ENCODE measurements at places on chromosomes 13 and 19.

DNA sequence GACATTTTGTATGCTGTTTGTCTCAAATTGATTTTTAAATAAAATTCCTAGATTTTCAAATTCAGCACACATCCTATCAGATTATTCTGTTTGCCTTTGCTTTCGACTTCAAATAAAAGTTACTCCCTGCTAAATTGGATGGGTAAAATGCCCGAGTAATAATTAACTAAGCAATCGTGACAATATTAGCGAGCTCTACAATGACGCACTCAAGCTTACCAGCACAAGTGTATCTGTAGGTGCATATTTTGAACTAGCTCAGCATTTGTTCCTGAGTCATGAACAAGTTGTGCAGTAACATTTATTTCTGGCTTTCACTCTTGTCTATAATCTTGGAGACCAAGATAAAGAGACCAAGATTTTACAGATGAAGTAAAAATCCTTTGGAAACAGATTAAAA is 113.4 kb downstream of the UBL3 start:
- no peak for DNase-seq

DNA sequence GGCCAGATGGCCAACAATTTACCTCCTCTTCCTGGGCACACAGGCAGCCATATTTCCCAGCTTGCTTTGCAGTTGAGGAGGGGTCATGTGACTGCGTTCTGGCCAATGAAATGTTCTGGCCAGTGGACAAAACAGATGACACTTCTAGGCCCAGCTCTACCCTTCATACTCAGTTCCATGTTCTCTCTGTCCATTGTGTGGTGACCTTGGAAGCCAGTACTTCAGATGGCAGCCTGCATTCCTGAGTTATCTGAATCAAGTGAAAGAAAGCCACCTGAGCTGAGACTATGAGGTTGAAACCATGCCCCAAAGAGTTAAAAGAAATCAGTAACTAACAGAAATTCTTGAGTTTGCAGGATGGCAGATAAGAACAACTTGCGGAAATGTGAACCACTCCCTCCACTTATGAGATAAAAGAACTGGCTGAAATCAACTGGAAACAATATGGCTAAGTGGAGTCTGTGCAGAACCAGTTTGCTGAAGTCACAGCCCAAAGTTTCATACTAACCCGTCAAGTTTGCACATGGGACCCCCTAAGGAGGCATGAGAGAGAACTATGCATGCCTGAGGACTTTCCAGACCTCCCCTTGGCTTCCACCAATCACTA is 8.1 kb downstream of the FAM187B start:
- no peak for DNase-seq

GRCh38 chr13:90787007-90787406 is 560.5 kb upstream of the MIR17HG start:
- DNase-seq, result no peak

GRCh38 chr19:8580710-8581281 is 3.6 kb upstream of the MYO1F start:
- DNase-seq, result peak; percentile 71

DNA sequence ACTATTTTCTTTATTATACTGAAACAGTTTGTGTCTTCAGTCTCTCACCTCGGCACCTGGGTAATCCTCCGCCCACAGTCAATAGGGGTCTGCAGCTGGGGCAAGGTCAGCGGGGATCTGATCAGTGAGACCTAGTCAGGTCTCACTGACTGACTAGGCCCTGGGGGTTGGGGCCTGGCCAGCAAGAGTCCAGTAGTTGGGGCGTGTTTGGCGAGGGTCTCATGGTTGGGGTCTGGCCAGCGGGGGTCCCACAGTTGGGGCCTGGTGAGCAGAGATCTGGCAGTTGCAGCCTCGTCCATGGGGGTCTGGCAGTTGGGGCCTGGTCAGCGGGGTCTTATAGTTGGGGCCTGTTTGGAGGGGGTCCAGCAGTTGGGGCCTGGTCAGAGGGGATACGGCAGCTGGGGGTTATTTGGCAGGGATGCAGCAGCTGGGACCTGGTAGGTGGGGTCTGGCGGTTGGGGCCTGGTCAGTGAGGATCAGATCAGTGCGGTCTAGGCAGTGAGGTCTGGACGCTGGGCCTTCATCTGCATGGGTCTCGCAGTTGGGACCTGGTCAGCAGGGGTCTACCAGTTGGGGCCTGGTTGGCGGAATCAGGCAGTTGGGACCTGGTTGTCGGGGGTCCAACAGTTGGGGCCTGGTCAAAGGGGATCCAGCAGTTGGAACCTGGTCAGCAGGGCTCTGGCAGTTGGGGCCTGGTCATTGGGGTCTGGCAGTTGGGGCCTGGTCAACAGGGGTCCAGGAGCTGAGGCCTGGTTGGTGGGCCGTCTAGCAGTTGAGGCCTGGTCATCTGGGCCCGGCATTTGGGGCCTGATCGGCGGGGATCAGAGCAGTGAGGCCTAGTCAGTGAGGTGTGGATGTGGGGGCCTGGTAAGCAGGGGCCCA is 61.1 kb upstream of the TPM4 start:
- DNase-seq, result no peak

- peak; percentile 47 for DNase-seq
Observed at GRCh38 chr19:41351339-41352245, 2.1 kb downstream of the TGFB1 start.

DNA sequence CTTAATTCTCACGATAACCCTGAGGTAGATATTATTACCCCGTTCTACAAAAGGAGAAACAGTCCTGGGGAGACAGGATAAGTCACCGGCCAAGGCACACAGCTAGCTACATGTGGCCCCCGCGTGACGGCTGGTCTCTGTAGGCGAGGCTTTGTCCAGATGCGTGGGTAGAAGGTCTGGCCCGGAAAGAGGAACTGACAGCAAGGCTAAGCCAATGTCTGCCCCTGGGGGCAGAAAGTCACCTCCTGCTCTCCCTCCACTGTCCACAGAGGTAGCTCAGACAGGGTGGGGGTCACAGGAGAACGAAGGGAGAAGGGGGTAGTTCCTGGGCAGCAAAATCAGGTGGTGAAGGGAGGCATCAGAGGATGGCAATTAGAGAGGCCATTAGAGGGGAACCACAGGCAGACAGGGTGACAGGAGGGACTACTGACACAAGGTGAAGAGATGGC is 1.8 kb downstream of the APOC4 start:
- no peak for DNase-seq

DNA sequence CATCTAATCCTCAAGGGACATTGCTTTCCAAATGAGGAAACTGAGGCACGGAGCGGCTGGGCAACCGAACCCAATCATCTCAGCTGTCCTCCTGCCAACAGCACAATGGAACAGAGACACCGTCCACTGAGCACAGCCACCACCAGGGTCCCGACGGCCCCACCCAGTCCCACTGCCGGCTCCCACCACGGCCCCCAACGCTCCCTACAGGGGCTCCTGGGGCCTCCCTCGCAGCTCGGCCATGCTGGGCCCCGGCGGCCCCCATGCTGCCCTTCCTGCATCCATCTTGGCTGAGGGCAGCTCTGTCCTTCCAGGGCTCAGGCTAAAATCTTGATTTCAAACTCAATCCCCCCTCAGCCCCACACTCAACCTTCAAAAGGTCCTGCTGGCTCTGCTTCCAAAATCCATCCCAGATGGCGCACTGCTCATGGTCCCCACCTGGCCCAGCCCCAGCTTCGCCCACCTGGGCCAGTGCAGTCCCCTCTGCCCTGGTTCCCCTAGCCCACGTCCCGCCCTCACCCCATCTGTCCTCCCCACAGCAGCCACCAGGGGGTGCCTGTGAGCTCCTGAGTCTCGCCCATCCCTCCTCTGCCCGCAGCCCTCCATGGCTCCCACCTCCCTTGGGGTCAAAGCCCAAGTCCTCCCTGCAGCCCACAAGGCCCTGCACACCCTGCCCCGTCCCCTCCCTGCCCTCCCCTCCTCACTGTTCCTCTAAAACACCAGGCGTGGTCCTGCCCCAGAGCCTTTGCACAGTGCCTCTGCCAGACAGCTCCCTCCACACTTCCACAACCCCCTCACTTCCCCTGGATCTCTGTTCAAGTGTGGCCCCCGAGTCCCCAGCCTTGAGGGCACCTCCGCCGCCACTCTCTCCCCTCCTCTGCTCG is 7.9 kb downstream of the PIP5K1C start:
- no peak for DNase-seq

GRCh38 chr13:71213252-71213821 is 653.7 kb downstream of the DACH1 start:
- no peak for DNase-seq

- no peak for DNase-seq
Observed at GRCh38 chr13:70088926-70089325, 18.7 kb upstream of the ATXN8OS start.

- DNase-seq, result peak; percentile 5
Observed at GRCh38 chr19:57099199-57099661, 20.6 kb upstream of the USP29 start.

- peak; percentile 70 for DNase-seq
Observed at GRCh38 chr13:90084684-90085290, 1262.7 kb upstream of the MIR17HG start.

- peak; percentile 60 for DNase-seq
Observed at GRCh38 chr19:15297416-15298224, 34.7 kb downstream of the BRD4 start.

GRCh38 chr19:21047716-21048115 is 27.3 kb downstream of the ZNF430 start:
- DNase-seq, result no peak

- DNase-seq, result no peak
Observed at GRCh38 chr13:112168761-112169160, 101.8 kb downstream of the SOX1 start.

DNA sequence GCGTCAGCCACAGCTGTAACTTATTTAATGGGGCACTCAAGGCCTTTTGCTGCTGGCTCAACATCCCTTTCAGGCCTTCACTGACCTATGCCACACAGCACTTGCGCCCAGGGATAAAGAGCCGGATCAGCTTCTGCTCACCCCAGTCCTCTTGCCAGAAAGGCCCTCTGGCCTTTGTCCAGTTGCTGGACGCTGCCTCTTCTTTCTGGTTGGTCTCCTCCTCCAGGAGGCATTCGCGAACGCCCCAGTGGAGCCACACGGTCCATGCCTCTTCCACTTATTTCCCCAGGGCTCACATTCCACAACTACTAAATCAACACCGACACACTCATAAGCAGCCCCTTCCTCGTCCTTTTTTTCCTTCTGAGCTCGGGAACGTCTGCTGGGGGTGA is 3.7 kb upstream of the ZNF329 start:
- DNase-seq, result peak; percentile 13

DNA sequence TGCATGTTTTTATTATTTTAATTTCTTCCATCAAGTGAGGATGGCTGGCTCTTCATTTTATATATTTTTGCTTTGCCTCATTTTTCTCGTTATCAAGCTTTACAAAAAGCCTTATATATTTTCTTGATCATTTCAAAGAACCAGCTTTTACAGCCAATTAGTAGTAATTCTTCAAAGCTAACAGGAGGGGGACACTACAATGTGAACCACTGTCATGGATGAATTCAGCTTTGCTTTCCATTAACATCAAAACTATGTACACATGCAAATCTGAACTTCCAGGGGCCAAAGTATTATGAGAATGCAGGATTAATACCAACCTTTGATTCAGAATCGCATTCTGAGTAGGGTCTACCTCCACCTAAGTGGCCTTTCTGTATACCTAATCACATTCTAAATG is 11.1 kb downstream of the UQCRFS1 start:
- no peak for DNase-seq

DNA sequence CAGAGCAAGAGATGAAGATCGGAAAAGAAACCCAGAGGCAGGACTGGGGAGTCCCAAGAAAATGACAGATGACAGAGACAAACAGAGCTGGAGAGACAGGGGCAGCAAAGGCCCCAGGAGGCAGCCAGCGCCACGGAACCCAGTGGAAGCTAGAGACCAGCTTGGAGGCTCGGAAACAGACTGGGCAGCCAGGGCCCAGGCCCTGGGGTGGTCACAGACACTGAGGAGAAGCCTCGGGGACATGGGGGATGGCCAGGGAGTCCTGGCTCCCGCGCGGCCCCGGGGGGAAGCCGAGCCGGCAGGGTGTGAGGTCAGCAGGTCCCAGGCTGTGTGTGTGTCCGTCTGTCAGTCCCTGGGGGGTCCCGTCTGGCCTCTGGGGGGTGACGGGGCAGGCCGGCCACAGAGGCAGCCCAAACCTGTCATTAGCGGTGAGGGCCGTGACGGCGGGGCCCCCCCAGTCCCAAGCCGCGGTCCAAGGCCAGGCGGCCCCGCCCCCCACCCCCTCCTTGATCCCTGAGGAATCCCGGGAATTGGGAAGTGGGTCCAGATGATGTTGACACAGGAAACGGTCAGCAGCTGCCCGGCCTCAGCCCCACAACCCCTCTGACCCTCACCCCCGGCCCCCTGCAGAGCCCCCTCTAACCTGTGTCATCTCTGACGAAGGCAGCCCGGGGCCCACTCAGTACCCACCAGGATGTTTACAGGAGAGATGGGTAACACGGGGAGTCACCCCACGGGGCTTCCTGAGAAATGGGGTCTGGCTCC is 2.5 kb upstream of the TMEM190 start:
- peak; percentile 47 for DNase-seq

DNA sequence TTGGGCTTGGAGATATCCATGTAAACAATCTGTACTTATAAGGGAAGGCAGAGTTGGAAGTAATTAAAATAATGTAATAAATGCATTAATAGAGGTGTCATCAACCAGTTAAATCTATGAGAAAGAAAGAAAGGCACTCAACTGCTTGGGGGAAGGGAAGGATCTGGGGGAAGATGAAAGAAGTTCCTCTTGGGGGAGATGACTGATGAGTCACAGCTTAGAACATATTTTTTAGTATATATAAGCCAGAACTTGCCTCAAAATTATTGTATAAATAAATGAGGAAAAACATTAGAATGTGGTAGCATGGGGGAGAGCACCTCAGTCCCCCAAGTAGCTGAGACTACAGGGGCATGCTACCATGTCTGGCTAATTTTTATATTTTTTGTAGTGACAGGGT is 205.8 kb downstream of the GGACT start:
- DNase-seq, result peak; percentile 74

- DNase-seq, result no peak
Observed at GRCh38 chr13:95579303-95579702, 26.8 kb downstream of the CLDN10 start.

- peak; percentile 22 for DNase-seq
Observed at GRCh38 chr13:68304286-68304893, 1074.3 kb upstream of the PCDH9 start.

- peak; percentile 95 for DNase-seq
Observed at GRCh38 chr13:94329754-94330551, 149.5 kb downstream of the DCT start.

DNA sequence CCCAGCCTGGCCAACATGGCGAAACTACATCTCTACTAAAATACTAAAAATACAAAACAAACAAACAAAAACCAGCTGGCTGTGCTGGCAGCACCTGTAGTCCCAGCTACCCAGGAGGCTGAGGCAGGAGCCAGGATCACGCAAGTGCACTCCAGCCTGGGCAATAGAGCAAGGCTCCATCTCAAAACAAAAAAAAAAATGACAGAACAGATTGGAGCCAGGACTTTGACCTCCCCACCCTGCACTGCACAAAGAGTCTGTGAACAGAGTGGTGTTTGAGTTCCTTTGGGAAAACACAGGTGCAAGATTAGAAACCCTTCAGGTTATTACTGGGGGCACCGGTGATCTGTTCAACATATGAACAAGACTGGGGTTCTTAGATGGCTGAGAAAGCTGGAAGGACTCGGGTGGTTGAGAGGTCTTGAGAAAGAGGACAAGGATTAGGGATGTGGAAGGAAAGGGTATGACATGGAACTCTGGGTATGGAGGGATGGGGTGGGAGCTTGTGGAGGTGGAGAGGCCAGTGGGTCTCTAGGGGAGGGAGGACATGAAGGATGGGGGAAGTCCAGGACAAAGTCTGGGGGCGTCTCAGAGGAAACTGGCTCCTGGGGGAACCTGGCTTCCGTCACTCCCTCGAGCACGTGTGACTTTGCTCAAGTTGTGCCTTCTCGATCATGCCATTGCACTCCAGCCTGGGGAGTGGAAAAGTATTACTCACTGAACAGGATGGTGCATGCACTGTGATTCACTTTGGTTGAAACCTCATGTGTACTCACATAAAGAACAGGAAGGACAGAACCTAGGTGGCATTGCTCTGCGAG is 25.9 kb downstream of the RCN3 start:
- DNase-seq, result peak; percentile 70

Data from fibroblast of skin of right biceps (primary cell).